Vagina (tissue), 2 donors: ENCODE measurements at places on chromosomes 3 and 15.

- DNase-seq = no peak
Observed at GRCh38 chr3:13950042-13950441, 70.2 kb upstream of the WNT7A start.

- DNase-seq = no peak
Observed at GRCh38 chr3:74642876-74643275, 28.4 kb upstream of the CNTN3 start.

- no peak for DNase-seq
Observed at GRCh38 chr3:108495717-108496116, 14.7 kb downstream of the MYH15 start.

DNA sequence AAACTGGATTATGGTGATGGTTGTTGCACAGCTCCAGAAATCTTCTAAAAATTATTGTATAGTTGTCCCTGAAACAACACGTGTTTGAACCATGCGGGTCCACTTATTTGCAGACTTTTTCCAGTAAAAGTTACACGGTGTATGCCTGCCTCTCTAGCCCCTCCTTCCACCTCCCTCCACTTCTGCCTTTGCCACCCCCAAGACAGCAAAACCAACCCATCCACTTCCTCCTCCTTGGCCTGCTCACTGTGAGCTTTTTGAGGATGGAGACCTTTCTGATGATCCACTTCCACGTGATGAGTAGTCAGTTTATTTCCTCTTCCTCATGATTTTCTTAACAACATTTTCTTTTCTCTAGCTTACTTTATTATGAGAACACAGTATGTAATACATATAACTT lies 5.4 kb downstream of the CYFIP1 start:
- no peak for DNase-seq
